ENCODE measurements at places on chromosomes 1 and 21. TPM values are rescaled to one million over a fixed set of nuclear protein-coding genes. Genes with fewer than 3 reads are reported as not detected.
A peak's percentile ranks its signal among the peaks of the same experiment; 100 is the strongest.

CHODL gene
- 6.1 TPM for total RNA-seq

TMEM39B gene
- total RNA-seq, result 10.2 TPM

GRCh38 chr1:222454782-222455181 lies 93.1 kb downstream of the HHIPL2 start:
- peak; percentile 47 for ATAC-seq

DNA sequence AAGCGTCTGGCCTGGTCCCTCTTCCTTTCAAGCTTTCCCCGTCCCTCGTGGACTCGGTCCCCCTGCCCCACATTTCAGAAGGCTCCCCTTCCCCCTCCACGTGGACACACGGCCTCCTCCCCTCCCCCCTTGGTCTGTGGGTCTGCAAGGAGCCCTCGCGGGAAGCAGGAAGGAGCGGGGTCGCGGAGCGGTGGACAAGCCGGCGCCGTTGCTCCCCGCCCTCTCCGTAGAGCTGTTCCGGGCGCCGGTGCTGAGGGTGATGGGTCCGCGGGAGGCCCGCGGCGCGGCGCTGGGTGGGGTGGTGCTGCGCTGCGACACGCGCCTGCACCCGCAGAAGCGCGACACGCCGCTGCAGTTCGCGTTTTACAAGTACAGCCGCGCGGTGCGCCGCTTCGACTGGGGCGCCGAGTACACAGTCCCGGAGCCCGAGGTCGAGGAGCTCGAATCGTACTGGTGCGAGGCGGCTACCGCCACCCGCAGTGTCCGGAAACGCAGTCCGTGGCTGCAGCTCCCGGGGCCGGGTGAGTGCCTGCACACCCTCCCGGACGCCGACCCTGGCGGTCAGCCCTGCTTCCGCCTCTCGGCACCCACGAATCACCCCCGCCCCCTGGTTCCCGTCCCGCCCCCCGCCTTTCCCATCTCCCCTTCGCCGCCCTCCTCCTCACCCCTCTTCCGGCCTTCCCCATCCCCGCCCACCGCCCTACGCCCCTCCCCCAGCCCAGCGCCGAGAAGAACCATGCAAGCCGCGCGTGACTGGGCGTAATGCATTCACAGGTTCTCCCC lies 5.3 kb downstream of the FCRLB start:
- peak; percentile 81 for ATAC-seq

GRCh38 chr1:47686731-47687630 lies 249.1 kb downstream of the FOXD2 start:
- peak; percentile 28 for ATAC-seq

- ATAC-seq, result no peak
Measured at GRCh38 chr1:41431490-41432350, 52.8 kb downstream of the EDN2 start.

PRDM15 gene
- total RNA-seq, result 5.5 TPM

DNA sequence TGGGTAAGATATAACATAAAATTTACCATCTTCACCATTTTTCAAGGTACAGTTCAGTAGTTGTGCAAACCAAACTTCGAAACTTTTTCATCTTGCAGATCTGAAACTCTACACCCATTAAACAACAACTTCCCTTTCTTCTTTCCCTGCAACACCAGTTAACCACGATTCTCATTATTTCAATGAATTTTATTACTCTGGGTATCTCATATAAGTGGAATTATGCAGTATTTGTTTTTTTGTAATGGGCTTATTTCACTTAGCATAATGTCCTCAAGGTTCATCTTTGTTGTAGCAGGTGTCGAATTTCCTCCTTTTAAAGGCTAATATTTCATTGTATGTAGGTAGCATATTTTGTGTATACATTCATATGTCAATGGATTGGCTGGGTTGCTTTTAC lies 146.1 kb downstream of the SPATA46 start:
- no peak for ATAC-seq

DNA sequence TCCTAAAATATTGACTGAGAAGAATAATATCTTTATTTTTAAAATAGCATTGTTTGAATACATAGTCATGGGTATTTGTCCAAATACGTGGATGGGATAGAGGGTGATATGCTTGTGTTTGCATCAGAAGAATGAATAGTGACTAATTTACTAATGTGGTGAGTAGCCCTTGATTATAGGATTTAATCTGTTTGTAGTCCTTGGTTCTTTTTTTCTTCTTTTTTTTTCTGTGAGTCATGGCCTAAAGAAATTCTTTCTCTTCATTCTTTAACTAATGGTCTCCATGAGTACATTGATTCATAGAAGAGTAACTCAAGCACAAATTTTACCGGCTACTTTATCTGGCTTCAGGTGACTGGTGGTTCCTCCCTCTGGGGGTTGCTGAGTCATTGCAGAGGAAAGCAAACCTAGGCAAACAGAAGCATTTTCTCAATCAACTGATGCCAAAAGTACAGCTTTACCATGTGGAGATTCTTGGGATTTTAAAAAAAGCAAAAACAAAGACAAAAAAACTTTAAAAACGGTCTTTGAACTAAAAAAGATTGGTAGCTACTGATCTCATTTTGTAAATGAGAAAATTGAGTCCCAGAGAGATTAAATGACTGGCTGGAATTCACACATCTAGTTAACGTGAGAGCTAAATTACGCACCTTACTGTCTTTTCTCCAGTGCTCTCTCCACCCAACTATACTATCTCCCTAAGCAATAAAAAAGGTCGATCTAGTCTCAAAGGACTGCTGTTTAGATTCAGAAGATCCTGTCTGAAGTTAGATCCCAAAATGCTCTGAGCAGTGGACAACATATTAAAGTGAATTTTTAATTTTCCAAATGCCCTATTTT lies 40.5 kb downstream of the AK5 start:
- peak; percentile 81 for ATAC-seq

CYP4X1 gene
- 5.1 TPM for total RNA-seq

FBLIM1 gene
- total RNA-seq, result 8.3 TPM

DNA sequence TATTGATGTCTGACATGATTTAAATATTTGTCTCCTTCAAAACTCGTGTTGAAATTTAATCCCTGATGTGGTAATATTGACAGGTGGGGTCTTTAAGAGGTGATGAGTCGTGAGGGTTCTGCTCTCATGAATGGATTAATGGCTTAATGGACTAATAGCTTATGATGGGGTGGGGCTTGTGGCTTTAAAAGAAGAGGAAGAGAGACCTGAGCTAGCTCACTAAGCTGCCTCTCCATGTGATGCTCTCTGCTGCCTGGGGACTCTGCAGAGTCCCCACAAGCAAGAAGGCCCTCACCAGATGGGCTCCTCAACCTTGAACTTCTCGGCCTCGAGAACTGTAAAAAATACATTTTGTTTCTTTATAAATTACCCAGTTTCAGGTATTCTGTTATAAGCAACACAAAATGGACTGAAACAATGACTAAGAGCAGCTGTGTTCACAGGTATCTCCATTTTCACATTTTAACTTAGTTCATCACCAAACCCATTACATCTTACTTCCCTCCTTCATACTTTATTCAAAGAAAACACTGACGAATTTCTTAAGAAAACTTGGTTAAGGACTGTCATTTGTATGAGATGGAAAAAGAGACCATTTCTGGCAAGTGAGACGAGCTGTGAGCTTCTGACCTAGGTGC lies 12.1 kb upstream of the AIM2 start:
- no peak for ATAC-seq

GRCh38 chr1:29972421-29973053 lies 736.2 kb downstream of the PTPRU start:
- peak; percentile 93 for ATAC-seq

DNA sequence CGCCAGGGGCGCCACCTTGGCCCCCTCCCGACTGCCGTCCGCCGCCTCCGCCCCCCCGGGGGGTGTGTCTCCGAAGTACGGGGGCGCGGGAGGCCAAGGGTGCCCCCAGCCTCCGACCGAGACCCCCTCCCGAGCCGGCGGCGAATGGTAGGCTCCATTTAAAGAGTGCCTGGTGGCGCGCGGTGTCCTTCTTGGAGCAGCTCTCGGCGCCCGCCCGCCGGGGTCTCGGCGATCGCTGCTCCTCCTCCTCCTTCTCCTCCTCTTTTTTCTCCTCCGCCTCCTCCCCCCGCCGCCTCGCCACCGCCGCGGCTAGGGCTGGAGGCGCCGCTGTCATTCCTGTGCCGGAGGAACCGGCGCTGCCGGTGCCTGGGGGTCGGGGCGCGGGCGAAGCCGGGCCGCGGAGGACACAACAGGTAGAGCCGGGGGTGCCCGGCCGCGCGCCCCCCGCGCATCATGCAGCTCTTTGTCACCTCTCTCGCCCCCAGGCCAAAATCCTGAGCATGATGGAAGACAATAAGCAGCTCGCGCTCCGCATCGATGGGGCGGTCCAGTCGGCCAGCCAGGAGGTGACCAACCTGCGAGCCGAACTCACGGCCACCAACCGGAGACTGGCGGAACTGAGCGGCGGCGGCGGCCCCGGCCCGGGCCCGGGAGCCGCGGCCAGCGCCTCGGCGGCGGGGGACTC lies at the start of gene KAZN:
Gene KAZN, plus strand, starts transcription at position 188 of the 685 bp plus-strand sequence.
- peak; percentile 72 for ATAC-seq

- ATAC-seq, result no peak
Measured at GRCh38 chr21:39316729-39317128, 3.3 kb upstream of the BRWD1 start.

- no peak for ATAC-seq
Measured at GRCh38 chr1:53115403-53116306, 26.8 kb downstream of the SLC1A7 start.

- no peak for ATAC-seq
Measured at GRCh38 chr1:201883266-201883665, 5.4 kb upstream of the SHISA4 start.

- peak; percentile 72 for ATAC-seq
Measured at GRCh38 chr1:91725989-91726721, 159.8 kb downstream of the TGFBR3 start.

GRCh38 chr1:58460469-58460868 lies 86.1 kb downstream of the OMA1 start:
- ATAC-seq, result no peak

KRTAP12-2 gene
- not detected for total RNA-seq

GRCh38 chr1:61081144-61081685 lies 1.1 kb upstream of the NFIA start:
- ATAC-seq, result no peak

GRCh38 chr21:37043818-37044217 lies 29.1 kb downstream of the PIGP start:
- ATAC-seq, result no peak

Data from motor neuron (in vitro differentiated cells).